ENCODE measurements at places on chromosomes 16 and 17. TPM values are rescaled to one million over a fixed set of nuclear protein-coding genes. Genes with fewer than 3 reads are reported as not detected.
A peak's percentile ranks its signal among the peaks of the same experiment; 100 is the strongest.

GRCh38 chr17:7882068-7882467 lies 6.5 kb upstream of the CHD3 start:
- DNase-seq: no peak

GRCh38 chr17:1997289-1997926 lies 27.7 kb downstream of the RTN4RL1 start:
- peak; percentile 65 for DNase-seq

GRCh38 chr16:2428051-2428783 lies 1.0 kb upstream of the CCNF start:
- no peak for DNase-seq

DNA sequence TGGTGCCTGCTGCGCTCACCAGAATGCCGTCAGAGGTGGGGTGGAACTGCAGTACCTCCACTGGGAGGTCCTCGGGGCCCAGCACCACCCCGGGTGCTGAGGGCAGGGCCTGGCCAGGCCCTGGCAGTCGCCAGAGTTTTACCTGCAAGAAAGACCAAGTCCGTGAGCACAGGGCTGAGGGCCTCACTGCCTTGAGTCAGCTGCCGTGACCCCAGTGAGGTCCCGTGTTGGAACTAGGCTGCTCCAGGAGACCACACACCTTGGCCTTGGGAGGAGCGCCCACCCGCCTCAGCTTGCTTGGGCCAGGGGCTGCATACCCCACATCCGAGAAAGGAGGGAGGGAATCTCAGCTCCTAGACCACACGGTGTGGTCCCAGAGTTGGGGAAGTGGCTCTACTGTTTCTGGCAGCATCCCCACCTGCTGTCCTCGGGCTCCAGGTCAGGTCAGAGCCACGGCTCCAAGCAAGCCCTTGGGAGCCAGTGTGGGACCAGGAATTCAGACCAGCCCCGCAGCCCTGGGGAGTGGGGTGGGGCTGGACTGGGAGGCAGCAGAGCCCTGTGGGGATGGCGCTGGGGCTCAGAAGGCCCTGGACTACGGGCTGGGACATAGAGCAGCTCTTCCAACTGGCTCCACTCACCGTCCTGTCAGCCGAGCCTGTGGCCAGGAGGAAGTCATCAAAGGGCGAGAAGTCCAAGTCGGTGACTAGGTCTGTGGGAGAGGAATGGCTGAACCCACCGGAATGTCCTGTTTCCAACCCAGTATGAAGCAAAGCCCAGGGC lies 8.7 kb downstream of the CORO7 start:
- DNase-seq: no peak

DNA sequence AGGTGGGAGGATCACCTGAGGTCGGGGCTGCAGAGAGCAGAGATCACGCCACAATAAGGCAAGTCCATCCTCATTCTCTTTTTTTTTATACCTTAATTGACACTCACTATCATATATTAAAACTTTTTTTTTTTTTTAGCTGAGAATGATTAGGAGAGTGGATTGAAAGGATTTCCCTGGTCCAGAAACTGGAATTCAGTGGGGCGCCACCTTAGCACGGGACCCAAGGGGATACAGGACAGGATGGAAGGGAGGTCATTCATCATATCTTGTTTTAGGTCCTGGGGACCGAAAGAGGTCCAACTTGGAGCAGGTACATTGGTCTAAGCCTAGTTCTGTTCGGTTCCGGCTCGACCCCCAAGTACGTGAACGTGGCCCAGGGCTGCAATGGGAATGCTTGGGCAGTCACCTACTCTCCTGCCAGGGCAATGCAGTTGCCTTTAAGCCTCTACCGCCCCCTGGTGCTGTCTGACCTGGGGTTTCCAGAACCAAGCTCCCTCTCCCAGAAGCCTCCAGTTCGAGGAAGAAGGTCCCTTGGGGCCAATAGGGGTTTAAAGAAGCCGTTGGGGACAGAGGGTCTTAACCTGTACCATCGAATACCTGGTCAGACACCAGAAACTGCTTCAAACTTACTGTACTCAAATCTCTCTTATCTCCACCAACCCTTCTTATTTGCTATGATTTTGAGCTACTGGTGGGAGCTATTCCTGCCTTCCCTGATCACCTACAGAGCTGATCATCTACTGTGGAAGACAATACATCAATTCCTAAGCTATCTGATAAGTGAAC lies 19.9 kb upstream of the GPATCH8 start:
- peak; percentile 59 for DNase-seq

DNA sequence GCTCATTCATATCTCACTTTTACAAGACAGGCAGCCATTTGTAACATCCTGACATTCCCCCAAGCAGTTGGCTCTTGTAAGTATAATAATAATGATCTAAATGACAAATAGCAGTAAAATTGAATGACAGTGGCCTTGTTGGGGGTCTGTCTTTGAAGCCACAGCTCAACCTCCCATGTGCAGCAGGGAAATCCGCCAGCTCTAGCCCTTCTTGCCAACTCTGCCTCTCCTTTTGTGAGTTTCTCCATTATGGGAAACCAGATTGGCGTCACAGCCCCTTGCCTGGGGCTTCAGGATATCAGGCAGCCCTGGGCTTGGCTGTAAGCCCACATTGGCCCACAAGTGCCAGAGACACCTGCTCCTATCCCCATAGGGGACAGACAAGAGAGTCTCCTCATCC lies 70.4 kb upstream of the CACNG5 start:
- DNase-seq: no peak

DNA sequence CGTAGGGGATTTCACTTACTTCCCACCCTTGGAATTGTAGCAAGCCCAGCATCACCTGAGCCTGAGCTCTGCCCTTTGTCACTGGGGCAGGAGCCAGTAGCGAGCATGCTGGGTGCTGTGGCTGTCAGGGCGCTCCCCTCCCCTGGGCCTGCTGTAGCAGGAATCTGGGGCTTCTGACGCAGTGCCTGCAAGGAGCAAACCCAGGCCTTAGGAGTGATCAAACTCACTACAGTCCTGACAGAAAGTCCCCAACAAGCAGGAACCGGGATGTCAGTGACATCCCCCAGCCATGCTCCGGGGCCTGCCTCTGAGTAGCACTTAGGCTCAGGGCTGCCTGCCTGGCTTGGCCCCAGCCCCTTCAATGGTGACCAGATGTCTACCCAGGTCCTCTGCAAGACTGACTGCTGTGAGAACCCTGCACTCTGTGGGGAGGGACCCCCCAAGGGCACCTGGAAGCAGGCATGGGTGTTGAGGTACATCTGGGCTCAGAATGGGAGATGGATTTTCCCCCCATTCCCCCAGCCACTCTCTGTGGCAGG lies 23.5 kb downstream of the PLD6 start:
- DNase-seq: no peak

- no peak for DNase-seq
These were observed 102.8 kb downstream of the MYO1D start for GRCh38 chr17:32773856-32774694.

Gene CCL4L2
- total RNA-seq: 23.7 TPM

DNA sequence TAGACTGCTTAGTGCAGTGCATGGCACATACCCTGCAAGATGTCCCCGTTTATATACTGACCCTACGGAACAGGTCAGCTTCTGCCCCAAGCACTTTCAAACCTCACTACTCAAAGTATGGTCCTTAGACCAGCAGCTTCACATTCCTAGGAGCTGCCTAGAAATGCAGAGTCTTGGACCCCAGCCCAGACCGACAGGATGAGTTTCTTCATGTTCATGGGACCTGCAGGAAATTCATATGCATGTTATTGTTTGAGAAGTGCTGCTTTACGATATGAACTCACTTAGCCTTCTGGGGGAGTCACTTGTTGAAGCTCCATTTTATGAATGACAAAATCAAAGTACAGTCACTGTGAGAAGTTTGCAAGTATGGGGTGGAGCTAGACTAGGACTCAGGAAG lies 82.6 kb downstream of the DYNLRB2 start:
- no peak for DNase-seq
